C1 segment of cervical spinal cord (tissue), 14 donors: ENCODE measurements at places on chromosomes 5 and 9.
A peak's percentile ranks its signal among the peaks of the same experiment; 100 is the strongest.

- no peak for DNase-seq
These were observed 102.6 kb downstream of the ARHGAP26 start for GRCh38 chr5:142872795-142873194.

DNA sequence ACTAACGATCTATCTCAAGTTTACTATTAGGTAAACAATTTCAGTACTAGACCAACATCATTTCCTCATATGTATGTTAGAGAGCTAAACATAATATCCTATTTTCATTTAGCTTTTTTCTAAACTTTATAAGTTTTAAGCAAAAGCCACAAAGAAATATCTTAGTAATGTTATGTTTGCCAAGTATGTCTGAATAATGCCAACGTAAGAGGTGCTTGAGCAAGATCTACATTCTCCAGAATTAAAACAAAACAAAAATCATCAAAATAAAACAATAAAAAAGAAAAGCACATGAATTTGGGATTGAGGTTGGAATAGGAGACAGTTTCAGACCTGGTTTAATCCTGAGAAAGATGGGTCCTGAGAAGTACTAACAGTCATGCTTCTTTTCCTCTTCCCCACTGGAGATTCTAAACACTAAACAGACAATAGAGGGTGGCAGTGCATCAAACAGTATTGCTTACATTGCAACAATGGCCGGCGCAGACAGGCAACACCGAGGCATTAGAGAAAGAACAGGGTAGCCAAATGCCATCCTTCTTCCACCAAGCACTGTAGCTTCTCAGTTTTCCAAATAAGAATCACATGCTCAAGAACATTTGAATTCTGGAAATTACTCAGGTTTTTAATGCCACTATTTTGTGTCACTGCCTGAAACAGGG, 33.6 kb downstream of the CSNK1A1 start:
- DNase-seq, result peak; percentile 70

DNA sequence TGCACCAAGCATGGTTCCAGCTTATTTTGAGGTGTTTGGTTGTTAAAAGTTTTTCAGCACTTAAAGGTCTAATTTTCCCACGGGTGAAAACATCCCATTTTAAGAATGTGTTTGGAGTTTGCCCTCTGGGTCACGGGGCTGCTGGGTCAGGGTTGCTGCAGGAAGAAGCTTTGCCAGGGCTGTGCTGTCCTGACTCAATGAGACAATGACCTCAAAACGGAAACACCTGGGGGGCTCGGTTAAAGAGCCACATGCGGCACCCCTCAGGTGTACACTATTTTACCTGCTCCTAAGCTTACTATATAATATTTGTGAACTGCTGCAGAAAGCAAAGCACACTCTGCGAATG, 27.6 kb downstream of the UBE2QL1 start:
- DNase-seq, result no peak

- DNase-seq, result no peak
These were observed 1.1 kb downstream of the MAST4 start for GRCh38 chr5:66597183-66597757.

DNA sequence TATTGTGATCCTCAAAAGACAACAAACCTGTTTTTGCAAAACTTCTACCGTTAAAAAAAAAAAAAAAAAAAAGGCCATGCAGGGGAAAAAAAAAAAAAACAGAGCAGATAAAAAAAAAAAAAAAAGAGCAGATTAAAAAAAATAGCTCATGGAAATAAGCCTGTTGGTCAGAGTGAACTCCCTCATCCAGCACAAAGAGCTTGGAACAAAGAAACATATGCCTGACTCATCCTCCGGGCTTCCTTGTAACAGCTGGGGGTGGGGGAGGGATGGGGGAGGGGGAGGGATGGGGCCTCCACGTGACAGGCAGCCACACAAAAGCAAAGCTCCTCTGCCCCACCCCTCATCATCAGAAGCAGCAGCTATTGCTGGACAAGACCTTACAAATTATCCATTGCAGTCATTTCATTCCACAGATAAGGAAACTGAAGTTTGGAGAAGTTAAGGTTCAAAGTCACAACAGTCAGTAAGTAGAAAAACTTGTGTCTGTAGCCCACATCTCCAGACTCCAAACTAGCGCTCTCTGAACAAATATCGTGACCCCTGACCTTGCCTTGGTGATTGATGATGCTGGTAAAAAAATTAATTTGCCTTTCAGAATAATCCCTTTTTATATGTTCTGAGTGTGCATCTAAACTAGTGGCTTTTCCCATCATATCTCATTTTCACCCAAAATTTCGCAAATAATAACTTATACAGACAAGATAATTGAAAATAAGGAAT, 38.9 kb downstream of the SLC35D2 start:
- peak; percentile 5 for DNase-seq

DNA sequence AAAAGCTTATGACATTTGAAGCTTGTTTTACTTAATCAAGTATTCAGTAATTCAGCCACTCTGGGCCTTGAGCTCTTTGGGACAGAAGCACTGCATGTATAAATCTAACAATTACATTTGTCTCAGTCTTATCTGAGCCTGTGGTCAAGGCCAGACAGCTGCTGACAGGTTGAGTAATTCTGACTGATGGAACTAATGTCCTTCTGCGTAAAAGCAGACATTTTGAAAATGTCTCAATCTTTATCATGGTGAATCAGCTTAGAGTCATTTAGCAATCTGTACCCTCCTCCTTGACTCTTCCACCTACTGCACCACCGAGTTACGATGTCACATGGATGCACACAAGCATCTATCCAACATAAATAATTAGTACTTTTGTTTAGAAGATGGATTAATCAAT, 400.0 kb downstream of the ARRDC3 start:
- DNase-seq, result no peak

DNA sequence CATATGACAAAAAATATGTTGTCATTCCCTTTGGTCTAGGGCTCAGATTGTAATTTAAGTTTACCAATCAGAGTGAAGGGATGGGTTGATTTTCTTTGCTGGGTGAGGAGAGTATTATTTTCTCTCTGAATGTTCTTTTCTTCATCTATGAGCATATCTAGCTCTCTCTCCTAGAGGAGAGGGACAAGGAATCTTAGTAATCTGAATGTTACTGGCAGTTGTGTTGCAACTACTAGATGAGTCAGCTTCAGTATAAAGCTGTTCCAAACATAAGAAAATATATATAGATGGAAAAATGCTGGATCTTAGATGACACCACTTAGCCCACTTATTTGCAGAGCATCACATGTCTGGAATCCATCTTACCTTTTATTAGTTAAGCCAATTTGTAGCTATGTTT, 259.3 kb downstream of the TUSC1 start:
- no peak for DNase-seq

DNA sequence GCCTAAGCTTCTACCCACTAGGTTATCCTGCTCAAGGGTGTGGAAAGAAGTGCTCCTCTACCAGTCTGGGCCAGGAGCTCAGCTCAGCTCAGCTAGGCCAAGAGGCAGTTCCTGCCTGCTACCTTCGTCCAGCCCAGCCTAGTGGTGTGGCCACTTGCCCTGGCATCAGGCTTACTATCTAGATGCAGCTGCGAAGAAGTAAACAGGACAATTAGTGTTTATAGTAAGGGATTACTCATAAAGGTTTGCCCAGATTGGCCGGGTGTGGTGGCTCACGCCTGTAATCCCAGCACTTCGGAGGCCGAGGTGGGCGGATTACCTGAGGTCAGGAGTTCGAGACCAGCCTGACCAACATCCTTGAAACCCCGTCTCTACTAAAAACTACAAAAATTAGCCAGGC, 12.8 kb upstream of the SPATA24 start:
- DNase-seq, result no peak

- no peak for DNase-seq
These were observed 86.4 kb downstream of the ARRDC3 start for GRCh38 chr5:91296674-91297143.

DNA sequence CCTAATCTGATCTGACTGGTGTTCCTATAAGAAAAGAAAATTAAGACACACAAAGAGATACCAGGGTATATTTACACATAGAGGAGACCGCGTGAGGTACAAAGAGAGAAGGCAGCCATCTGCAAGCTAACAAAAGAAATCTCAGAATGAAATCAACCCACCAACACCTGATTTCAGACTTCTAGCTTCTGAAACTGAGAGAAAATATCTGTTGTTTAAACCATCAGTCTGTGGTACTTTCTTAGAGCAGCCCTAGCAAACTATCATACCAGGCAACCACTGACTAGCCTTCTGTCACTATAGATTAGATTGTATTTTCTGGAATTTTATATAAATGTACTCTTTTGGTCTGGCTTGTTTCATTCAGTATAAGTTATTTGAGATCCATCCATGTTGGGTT, 779.3 kb upstream of the ACO1 start:
- no peak for DNase-seq
